ENCODE measurements at places on chromosomes 12 and 14. TPM values are rescaled to one million over a fixed set of nuclear protein-coding genes. Genes with fewer than 3 reads are reported as not detected.

GRCh38 chr14:96049932-96050331 lies 10.8 kb downstream of the C14orf132 start:
- no peaks in the 10 kb centered on the region for H3K36me3 ChIP-seq
- no peak overlapping the region for H3K27ac ChIP-seq
- H3K27me3 ChIP-seq, result peaks cover 23% of the 10 kb centered on the region
- no peak overlapping the region for H3K4me3 ChIP-seq
- no peaks in the 10 kb centered on the region for H3K4me1 ChIP-seq

Gene NPAS3
- not detected for total RNA-seq

Gene TAS2R19
- 4.5 TPM for total RNA-seq

DNA sequence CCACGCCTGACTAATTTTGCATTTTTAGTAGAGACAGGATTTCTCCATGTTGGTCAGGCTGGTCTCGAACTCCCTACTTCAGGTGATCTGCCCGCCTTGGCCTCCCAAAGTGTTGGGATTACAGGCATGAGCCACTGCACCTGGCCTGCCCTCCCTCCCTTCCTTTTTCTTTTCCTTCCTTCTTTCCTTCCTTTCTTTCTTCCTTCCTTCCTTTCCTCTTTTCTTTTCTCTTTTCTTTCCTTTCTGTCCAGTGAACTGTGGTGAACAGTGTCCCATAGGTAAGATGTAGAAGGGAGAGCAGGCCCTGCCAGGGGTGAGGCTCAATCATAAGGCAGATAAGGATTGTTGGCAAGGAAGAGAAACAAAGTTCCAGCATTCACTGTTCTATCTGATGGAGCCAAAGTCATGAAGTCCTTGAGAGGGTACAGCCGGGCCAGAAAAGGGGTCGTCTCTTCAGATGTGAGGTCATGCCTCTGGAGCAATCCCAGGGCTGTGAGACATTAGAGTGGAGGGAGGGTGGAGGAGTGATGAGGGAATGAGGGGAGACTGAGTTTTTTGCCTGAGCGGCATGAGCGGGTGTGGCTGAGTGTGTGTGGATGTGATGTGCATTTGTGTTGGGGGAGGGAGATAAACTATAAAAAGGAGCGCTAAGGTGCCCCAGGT lies 4.2 kb upstream of the MLF2 start:
- no peak for DNase-seq
- H3K4me3 ChIP-seq, result no peak overlapping the region
- H3K27me3 ChIP-seq, result peaks cover 44% of the 10 kb centered on the region
- peaks cover 17% of the 10 kb centered on the region for H3K36me3 ChIP-seq

GRCh38 chr12:94930216-94930654 lies 73.3 kb downstream of the NDUFA12 start:
- no peak overlapping the region for H3K27ac ChIP-seq
- peaks cover 12% of the 10 kb centered on the region for H3K27me3 ChIP-seq
- no peak for DNase-seq
- H3K4me3 ChIP-seq, result no peak overlapping the region
- no peaks in the 10 kb centered on the region for H3K4me1 ChIP-seq
- no peaks in the 10 kb centered on the region for H3K36me3 ChIP-seq

GRCh38 chr14:22220427-22220826 lies 368.6 kb downstream of the DAD1 start:
- DNase-seq, result no peak
- no peak overlapping the region for H3K27ac ChIP-seq
- H3K4me1 ChIP-seq, result no peaks in the 10 kb centered on the region

GRCh38 chr14:96047101-96047500 lies 7.9 kb downstream of the C14orf132 start:
- H3K27me3 ChIP-seq, result peaks cover 28% of the 10 kb centered on the region
- no peak for DNase-seq
- H3K36me3 ChIP-seq, result no peaks in the 10 kb centered on the region

DNA sequence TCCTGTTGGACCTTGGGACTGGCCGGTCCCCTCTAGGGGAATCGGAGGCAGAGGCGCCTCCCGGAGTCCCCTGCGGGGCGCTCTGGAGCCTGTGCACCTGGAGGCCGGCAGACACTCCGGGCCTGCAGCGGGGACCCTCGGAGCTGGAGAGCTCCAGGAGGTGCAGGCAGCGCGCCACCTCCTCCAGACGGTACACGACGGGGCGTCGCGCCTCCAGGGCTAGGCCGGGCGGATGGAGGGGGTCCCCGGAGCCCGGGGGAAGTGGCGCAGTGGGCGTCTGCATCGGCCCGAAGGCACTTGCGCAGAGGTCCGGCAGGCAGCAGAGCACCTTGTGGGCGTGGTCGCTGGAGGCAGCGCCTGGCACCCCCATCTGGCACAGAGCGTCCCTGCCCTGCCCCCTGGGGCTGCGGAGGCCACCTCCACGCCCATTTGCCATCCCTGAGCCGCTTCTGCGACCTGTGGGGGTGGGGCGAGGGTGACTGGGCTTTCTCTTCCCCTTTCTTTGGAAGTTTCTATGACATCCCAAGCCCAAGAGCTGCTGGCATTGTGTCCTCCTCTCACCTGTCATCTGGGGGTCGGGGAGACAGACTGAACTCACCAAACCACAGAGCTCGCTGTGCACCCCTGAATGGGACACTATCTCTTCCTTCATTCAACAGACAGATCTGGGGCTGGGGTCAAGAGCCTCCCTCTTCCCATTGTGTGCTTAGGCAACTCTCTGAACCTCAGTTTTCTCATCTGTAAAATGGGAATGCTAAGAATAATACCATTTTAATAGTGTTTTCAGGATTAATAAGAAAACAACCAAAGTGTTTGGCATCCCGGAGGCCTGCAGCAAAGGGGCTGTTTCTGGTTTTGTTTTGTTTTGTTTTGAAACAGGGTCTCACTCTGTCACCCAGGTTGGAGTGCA lies 37.5 kb upstream of the CORO1C start:
- peaks cover 14% of the 10 kb centered on the region for H3K36me3 ChIP-seq
- no peak overlapping the region for H3K27ac ChIP-seq
- peak overlapping the region; percentile 74 for H3K4me3 ChIP-seq
- peak; percentile 88 for DNase-seq
- H3K27me3 ChIP-seq, result no peaks in the 10 kb centered on the region

Gene PRB3
- total RNA-seq, result not detected

Gene EXOC3L4
- 13.5 TPM for total RNA-seq

- peaks cover 13% of the 10 kb centered on the region for H3K4me1 ChIP-seq
- H3K27me3 ChIP-seq, result no peaks in the 10 kb centered on the region
- H3K4me3 ChIP-seq, result no peak overlapping the region
- no peak for DNase-seq
- no peak overlapping the region for H3K27ac ChIP-seq
Measured at GRCh38 chr14:34277191-34277590, 184.8 kb downstream of the SPTSSA start.

Gene ZFYVE26
- total RNA-seq, result 22.5 TPM

- no peak for DNase-seq
- peaks cover 46% of the 10 kb centered on the region for H3K27me3 ChIP-seq
- no peak overlapping the region for H3K27ac ChIP-seq
Measured at GRCh38 chr12:123801573-123802178, 39.6 kb downstream of the DNAH10 start.

Data from Calu3 (cell line).